Jurkat, Clone E6-1 (cell line): ENCODE measurements at places on chromosomes 13 and 19.

GRCh38 chr19:43664018-43664417, 6.0 kb downstream of the PLAUR start:
- peak; percentile 90 for DNase-seq

GRCh38 chr19:48398375-48399235, 5.1 kb downstream of the GRIN2D start:
- DNase-seq = peak; percentile 73

DNA sequence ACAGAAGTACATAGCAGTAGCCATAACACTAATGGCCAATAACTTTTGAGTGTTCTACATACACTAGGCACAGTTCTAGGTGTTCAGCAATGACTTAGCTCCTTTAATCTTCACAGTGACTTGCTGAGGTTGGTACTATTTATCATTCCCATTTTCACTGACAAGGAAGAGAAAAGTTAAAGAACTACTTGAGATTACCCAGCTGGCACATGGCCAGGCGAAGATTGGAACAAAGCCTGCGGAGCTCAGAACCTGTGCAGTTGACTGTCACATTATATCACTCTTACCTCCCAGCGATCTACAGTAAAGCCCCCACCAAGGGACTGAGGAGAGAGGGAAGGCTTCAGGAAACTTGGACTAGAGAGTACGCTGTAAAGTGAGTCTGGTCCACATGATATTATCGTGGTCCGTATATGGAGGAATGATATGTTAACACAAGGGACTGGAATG, 42.4 kb upstream of the WDFY2 start:
- DNase-seq = no peak

GRCh38 chr13:43195551-43195950, 172.2 kb downstream of the DNAJC15 start:
- no peak for DNase-seq

DNA sequence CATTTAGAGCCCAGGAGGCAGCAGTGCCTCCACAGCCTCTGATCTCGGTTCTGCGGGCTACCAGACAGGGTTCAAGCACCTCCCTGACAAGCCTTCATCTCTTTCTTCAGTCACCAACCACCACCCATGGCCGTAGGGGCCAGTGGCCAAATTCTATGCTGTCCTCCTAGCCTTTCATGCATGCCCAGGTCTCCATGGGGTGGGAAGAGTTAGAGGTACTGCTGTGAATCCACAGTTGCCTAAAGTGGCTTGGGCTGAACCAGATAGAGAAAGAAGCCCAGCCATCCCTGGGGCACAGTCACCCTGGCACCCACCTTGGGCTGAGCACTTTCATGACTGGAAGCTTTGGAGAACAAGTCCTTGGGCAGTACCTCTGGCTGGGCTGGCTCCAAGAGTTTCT, 97.4 kb downstream of the ZDHHC20 start:
- DNase-seq = no peak

GRCh38 chr19:16739546-16739945, 19.9 kb downstream of the NWD1 start:
- no peak for DNase-seq

GRCh38 chr13:24727731-24728601, 36.0 kb upstream of the RNF17 start:
- DNase-seq = peak; percentile 85
